ENCODE measurements at places on chromosomes 11 and 22. TPM values are rescaled to one million over a fixed set of nuclear protein-coding genes. Genes with fewer than 3 reads are reported as not detected.

GRCh38 chr22:34902335-34902734 lies 163.6 kb upstream of the ISX start:
- no peak for DNase-seq

DNA sequence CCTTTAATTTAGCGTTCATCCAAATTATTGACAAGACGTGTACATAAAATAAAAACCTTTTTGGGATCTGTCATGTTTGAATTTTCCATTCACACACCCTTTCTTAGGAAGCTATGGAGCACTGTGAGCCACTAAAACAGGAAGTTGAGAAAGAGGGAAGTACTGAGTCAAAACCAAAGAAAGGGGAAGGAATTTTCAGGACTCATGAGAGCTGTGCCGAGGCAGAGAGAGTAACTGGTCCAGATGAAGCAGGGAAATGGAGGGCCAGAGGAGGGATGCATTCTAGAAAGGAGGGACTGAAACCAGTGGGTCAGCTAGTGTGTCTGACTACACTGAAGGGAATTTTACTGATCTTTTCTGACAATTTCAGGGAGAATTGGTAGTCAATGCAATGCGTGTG lies 24.9 kb downstream of the APLP2 start:
- no peak for DNase-seq

GRCh38 chr11:44988981-44989635 lies 38.4 kb upstream of the TP53I11 start:
- DNase-seq, result no peak

GRCh38 chr22:46592390-46592872 lies 27.8 kb upstream of the GRAMD4 start:
- DNase-seq, result no peak

DNA sequence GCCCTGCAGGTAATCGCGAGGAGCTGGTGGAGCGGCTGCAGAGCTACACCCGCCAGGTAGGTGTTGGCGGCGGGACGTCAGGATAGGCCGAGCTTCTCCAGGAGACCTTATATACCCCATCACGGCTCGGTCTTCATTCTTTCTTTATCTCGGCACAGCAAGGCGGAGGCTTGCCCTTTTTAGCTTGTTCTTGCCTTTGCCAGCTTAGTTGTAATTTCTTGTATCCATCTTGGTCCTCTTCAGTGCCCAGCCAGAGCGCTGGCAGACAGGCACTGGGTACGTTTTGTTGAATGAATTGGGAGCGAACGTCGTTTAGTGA lies 459 bp downstream of the SF3B2 start:
- no peak for DNase-seq

- DNase-seq, result no peak
Measured at GRCh38 chr11:70755410-70756158, 357.3 kb downstream of the CTTN start.

CD3G gene
- 0.13 TPM for total RNA-seq

PARVA gene
- total RNA-seq, result 228 TPM

BTG4 gene
- not detected for total RNA-seq

TMEM126B gene
- 54.2 TPM for total RNA-seq

Measured in esophagus muscularis mucosa (tissue), 4 donors.